Tibial nerve (tissue), 4 donors: ENCODE measurements at places on chromosomes 3 and 15.

- H3K27ac ChIP-seq, result peak overlapping the region; percentile 87
- H3K36me3 ChIP-seq, result no peaks in the 10 kb centered on the region
- no peaks in the 10 kb centered on the region for H3K27me3 ChIP-seq
- peak overlapping the region; percentile 88 for H3K4me3 ChIP-seq
- DNase-seq, result no peak
Measured at GRCh38 chr3:153159771-153160397, 2.1 kb upstream of the RAP2B start.

GRCh38 chr3:57062101-57062631 lies 1.7 kb downstream of the SPATA12 start:
- no peak overlapping the region for H3K4me3 ChIP-seq
- no peak for DNase-seq
- H3K4me1 ChIP-seq, result peaks cover 4% of the 10 kb centered on the region
- peak overlapping the region; percentile 19 for H3K27ac ChIP-seq

DNA sequence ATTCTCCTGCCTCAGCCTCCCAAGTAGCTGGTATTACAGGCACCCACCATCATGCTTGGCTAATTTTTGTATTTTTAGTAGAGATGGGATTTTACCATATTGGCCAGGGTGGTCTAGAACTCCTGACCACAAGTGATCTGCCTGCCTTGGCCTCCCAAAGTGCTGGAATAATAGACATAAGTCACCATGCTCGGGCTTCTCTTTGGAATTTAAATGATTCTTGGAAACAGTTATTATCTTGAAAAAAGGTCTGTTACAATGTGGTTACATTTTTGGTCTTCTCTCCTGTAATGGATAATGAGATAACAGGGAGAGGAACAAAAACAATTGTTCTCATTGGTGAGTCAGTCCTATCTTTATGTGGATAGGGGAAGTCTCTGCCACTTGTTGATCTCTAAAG lies 59.8 kb upstream of the AADACL2 start:
- DNase-seq, result no peak
- no peaks in the 10 kb centered on the region for H3K36me3 ChIP-seq
- H3K4me1 ChIP-seq, result no peaks in the 10 kb centered on the region
- H3K27me3 ChIP-seq, result no peaks in the 10 kb centered on the region
- no peak overlapping the region for H3K27ac ChIP-seq
- H3K4me3 ChIP-seq, result no peak overlapping the region

- peak; percentile 22 for DNase-seq
- peaks cover 24% of the 10 kb centered on the region for H3K36me3 ChIP-seq
- peak overlapping the region; percentile 86 for H3K4me3 ChIP-seq
- no peaks in the 10 kb centered on the region for H3K27me3 ChIP-seq
- H3K27ac ChIP-seq, result peak overlapping the region; percentile 96
Measured at GRCh38 chr3:88058306-88058580, 562 bp downstream of the CGGBP1 start.

DNA sequence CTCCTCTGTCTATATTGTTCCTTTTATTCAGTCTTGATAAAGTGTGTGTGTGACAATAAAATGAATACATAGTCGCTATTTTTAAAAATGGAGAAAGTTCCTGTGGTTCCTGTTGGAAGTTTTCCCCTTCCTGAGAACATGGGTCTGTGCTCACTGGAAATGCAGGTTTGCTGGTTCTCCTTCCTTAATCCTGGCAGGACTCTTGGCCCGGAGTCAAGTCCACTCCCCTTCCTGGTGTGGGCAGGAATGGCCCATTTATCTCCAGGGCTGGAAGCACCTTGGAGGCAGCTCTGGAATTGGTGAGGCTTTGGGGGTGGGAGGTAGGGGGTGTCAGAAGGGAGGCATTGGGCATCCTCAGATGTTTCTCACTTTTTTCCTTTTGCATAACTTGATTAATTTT lies 30.1 kb downstream of the FOXL2 start:
- H3K4me3 ChIP-seq, result no peak overlapping the region
- no peak for DNase-seq
- H3K27ac ChIP-seq, result no peak overlapping the region
- H3K27me3 ChIP-seq, result no peaks in the 10 kb centered on the region
- H3K36me3 ChIP-seq, result no peaks in the 10 kb centered on the region

- DNase-seq, result no peak
- H3K27me3 ChIP-seq, result peaks cover 8% of the 10 kb centered on the region
- no peaks in the 10 kb centered on the region for H3K4me1 ChIP-seq
- no peak overlapping the region for H3K4me3 ChIP-seq
- no peaks in the 10 kb centered on the region for H3K36me3 ChIP-seq
- no peak overlapping the region for H3K27ac ChIP-seq
Measured at GRCh38 chr15:81111018-81111417, 23.1 kb upstream of the CFAP161 start.

DNA sequence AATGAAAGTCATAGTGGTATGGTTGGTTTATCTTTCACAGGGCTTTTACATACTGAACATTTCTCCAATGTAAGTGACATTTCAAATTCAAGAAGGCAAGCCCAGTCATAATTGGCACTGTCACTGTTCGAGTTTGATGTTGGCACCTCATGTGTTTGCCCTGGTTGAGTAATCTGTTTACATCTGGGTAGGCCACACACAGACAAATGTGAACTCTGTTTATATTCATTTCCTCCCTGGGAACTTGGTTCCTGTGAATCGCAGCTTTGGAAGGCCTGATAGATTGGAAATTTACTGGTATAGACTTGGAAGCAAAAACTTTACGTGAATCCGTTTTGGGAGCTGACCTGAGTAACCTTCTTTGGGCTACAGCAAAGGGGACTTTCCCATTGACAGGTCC lies 395.2 kb upstream of the AZI2 start:
- H3K27me3 ChIP-seq, result no peaks in the 10 kb centered on the region
- no peaks in the 10 kb centered on the region for H3K36me3 ChIP-seq
- DNase-seq, result no peak
- H3K4me1 ChIP-seq, result no peaks in the 10 kb centered on the region

- no peaks in the 10 kb centered on the region for H3K36me3 ChIP-seq
- H3K4me3 ChIP-seq, result no peak overlapping the region
- H3K27me3 ChIP-seq, result no peaks in the 10 kb centered on the region
- H3K4me1 ChIP-seq, result no peaks in the 10 kb centered on the region
- H3K27ac ChIP-seq, result no peak overlapping the region
Measured at GRCh38 chr15:81410318-81410753, 36.3 kb upstream of the TMC3 start.

DNA sequence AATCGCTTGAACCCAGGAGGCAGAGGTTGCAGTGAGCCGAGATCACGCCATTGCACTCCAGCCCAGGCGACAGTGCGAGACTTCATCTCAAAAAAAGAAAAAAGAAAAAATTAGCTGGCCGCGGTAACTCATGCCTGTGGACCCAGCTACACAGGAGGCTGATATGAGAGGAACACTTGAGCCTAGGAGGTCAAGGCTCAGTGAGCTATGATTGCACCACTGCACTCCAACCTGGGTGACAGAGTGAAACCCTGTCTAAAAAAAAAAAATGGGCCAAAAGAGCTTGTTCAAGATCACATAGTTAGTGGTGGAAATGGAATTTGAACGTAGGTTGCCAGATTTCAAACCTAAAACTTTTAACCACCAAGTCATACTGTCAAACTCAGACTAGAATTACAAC lies 46.2 kb upstream of the PPP4R2 start:
- H3K4me1 ChIP-seq, result peaks cover 10% of the 10 kb centered on the region
- no peak overlapping the region for H3K4me3 ChIP-seq
- no peaks in the 10 kb centered on the region for H3K27me3 ChIP-seq

- DNase-seq, result no peak
- H3K4me1 ChIP-seq, result no peaks in the 10 kb centered on the region
- no peak overlapping the region for H3K4me3 ChIP-seq
- H3K27ac ChIP-seq, result no peak overlapping the region
Measured at GRCh38 chr3:41102750-41103149, 96.6 kb upstream of the CTNNB1 start.

- DNase-seq, result no peak
- no peak overlapping the region for H3K4me3 ChIP-seq
- no peaks in the 10 kb centered on the region for H3K27me3 ChIP-seq
- no peaks in the 10 kb centered on the region for H3K4me1 ChIP-seq
Measured at GRCh38 chr3:98600412-98601095, 7.1 kb upstream of the CPOX start.

- no peaks in the 10 kb centered on the region for H3K36me3 ChIP-seq
- H3K27me3 ChIP-seq, result no peaks in the 10 kb centered on the region
- no peak overlapping the region for H3K4me3 ChIP-seq
- H3K27ac ChIP-seq, result no peak overlapping the region
Measured at GRCh38 chr3:90180096-90180495, 1072.7 kb downstream of the EPHA3 start.

DNA sequence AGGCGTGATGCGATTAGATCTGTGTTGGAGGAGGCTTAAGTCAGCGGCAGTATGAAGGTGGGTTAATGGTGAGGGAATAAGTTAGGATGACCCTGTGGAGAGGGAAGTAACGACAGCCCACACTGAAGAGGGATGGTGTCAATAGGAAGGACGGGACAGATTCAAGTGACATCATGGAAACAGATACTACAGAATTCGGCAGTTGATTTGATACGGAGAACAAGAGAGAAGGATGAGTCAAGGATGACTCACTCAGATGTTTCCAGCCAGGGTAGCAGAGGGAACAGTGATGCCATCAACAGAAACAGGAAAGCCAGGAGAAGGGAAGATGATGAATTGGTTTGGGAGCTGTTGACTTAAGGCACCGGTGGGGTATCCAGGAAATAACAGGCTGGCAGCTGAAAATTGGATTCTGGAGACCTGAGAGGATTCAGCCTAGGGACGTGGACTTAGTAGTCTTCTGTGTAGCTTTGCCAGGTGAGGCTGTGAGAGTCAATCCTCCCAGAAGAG lies 38.0 kb downstream of the SHC4 start:
- no peak overlapping the region for H3K27ac ChIP-seq
- DNase-seq, result no peak
- H3K4me3 ChIP-seq, result no peak overlapping the region
- no peaks in the 10 kb centered on the region for H3K27me3 ChIP-seq
- H3K36me3 ChIP-seq, result no peaks in the 10 kb centered on the region

DNA sequence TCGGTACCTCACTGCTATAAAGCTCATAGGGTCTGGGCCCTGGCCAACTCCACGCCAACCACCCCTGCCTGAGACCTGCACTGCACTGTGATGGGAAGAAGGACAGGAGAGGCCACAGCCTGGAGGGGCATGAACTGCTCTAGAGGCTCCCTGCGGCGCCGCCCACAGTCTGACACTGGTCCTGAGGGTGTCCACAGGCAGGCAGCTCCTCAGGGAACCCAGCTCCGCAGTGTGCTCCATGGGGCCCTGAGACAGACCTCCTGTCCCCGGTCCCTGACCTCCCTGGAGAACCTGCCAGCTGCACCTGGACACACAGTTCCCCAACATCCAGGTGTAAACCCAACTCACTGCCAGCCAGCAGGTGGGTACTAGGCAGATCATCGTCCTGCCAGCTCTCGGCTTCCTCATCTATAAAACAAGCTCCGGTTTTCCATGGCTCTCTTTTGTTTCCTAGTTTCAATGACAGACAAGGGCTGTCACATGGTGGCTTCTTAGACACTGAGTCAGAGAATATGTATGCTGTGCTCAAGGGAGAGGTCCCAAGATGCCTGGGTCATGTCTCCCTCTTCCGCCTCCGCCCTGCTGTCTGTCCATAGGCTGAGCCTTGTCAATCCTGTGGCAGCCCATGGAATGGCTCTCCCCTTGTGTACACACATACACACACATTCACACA lies 5.1 kb upstream of the HAPLN3 start:
- H3K27me3 ChIP-seq, result no peaks in the 10 kb centered on the region
- no peaks in the 10 kb centered on the region for H3K4me1 ChIP-seq
- H3K4me3 ChIP-seq, result no peak overlapping the region
